ENCODE measurements at places on chromosomes 16 and 17. TPM values are rescaled to one million over a fixed set of nuclear protein-coding genes. Genes with fewer than 3 reads are reported as not detected.

Gene GNAO1
- 0.81 TPM for polyA plus RNA-seq

Gene CDRT15
- not detected for polyA plus RNA-seq

Gene NUBP1
- 26.1 TPM for polyA plus RNA-seq

Gene CD7
- 6.5 TPM for polyA plus RNA-seq

Gene CACNG1
- polyA plus RNA-seq = not detected

Gene PABPN1L
- 0.12 TPM for polyA plus RNA-seq

Gene ST6GALNAC2
- polyA plus RNA-seq = not detected

DNA sequence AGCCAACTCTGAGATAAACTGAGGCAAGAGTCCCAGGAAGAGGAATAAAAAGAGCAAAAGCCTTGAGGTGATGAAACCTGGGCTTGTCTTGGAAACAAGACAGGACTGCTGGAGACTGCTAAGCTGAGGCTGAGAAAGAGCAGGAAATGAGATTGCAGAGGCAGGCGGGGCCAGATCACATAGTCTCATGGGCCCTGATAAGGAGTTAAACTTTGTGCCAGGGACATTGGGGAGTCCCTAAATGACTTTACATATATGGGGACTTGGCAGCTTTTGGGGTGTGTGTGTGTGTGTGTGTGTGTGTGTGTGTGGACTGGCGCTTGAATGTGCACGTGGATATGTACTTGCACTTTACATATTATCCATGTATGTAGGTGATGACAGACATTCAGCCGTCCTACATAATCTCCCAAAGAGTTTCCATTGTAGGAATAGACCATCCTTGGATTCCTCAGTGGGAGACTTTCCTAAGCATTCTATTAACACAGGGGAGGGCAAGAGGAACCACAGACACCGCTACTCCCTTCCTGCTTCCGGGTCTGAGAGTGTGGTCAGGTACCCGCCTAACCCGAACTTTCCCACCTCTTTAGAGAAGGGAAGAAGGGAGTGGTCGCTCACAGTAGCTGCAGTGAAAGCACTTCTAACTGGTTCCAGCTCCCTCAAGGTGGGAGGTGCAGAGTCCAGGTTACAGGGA is 123.1 kb downstream of the LYRM1 start:
- H3K36me3 ChIP-seq = no peaks in the 10 kb centered on the region
- no peaks in the 10 kb centered on the region for H3K27me3 ChIP-seq
- H3K4me3 ChIP-seq = no peak overlapping the region
- H3K27ac ChIP-seq = peak overlapping the region; percentile 61

DNA sequence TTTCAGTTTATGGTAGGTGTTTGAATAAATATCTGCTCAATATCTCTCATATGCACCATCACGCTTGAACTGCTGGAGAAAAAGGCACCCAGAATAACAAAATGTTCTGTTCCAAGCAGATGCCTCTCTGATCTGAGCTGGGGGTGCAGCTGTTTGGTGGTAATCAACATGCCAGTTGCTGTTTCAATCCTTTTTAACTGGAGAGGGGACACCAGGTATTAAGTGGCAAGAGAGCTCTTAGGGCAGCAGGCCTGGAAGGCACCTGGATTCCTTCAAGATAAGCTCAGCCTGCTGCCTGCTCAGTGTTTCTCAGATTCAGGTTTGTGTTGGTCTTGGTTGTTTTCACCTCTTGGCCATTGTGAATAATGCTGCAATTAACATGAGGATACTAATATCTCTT is 27.2 kb upstream of the VAT1L start:
- no peak for DNase-seq
- H3K27me3 ChIP-seq = no peaks in the 10 kb centered on the region
- H3K4me1 ChIP-seq = no peaks in the 10 kb centered on the region
- H3K4me3 ChIP-seq = no peak overlapping the region
- no peaks in the 10 kb centered on the region for H3K36me3 ChIP-seq
- H3K27ac ChIP-seq = no peak overlapping the region

GRCh38 chr17:79082311-79083190 is 7.9 kb downstream of the ENGASE start:
- no peak overlapping the region for H3K4me3 ChIP-seq
- no peak overlapping the region for H3K27ac ChIP-seq
- H3K27me3 ChIP-seq = no peaks in the 10 kb centered on the region
- no peaks in the 10 kb centered on the region for H3K4me1 ChIP-seq
- H3K36me3 ChIP-seq = peaks cover 94% of the 10 kb centered on the region

GRCh38 chr16:76900285-76901263 is 290.4 kb upstream of the MON1B start:
- no peaks in the 10 kb centered on the region for H3K36me3 ChIP-seq
- no peaks in the 10 kb centered on the region for H3K4me1 ChIP-seq
- H3K27me3 ChIP-seq = no peaks in the 10 kb centered on the region
- no peak overlapping the region for H3K4me3 ChIP-seq

DNA sequence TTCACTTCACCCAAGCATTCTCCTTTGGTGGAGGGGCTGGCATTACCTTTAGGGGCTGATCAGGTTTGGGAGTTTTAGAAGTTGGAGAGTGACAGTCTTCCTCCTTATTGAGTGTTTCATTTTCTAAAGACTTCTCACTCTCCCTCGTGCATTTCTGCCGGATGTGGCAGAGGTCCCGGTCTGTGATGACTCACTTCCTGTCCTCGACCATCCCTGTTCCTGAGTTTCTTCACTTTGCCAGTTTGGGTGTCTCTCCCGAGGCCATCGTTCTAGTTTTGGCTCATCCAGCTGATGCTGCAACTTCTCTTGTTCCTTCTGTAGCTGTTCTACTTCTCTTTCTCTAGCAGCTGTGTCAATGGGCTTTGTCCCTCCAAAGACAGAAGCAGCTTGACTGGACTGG is 104.3 kb downstream of the PHKB start:
- H3K4me1 ChIP-seq = no peaks in the 10 kb centered on the region
- no peaks in the 10 kb centered on the region for H3K27me3 ChIP-seq
- no peak overlapping the region for H3K27ac ChIP-seq
- H3K4me3 ChIP-seq = no peak overlapping the region
- peak; percentile 17 for DNase-seq
- peaks cover 2% of the 10 kb centered on the region for H3K36me3 ChIP-seq

GRCh38 chr16:89582614-89583196 is 7.1 kb downstream of the CPNE7 start:
- DNase-seq = no peak
- no peaks in the 10 kb centered on the region for H3K36me3 ChIP-seq
- H3K4me1 ChIP-seq = peaks cover 8% of the 10 kb centered on the region
- H3K27me3 ChIP-seq = no peaks in the 10 kb centered on the region

DNA sequence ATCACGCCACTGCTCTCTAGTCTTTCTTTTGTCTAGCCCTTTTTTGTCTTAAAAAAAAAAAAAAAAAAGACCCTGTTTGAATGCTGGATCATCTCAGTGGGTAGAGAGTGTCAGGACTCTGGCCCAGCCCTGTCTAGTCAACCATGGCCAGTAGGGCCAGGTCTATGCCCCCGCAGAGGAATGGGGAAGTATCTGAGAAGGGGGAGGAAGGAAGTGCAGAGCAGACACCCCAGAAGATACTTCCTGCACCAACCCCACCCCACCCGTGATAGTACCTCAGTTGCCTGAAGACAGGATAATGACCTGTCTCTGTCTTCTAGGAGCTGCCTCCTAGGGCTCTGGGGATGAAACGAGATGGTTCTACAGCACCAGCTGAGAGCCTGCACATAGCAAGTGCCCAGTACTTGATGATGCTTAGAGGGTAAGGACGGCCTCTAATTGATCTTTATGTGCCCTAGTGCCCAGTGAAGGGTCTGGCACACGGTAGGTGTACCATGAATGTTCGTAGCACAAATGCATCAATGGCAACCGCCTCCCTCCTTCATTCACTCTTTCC is 55.4 kb downstream of the ABAT start:
- H3K27me3 ChIP-seq = no peaks in the 10 kb centered on the region
- no peaks in the 10 kb centered on the region for H3K36me3 ChIP-seq
- no peak for DNase-seq
- no peak overlapping the region for H3K27ac ChIP-seq
- H3K4me3 ChIP-seq = no peak overlapping the region

GRCh38 chr17:80220736-80221215 is 549 bp downstream of the SLC26A11 start:
- DNase-seq = peak; percentile 67
- H3K27ac ChIP-seq = no peak overlapping the region
- peaks cover 2% of the 10 kb centered on the region for H3K4me1 ChIP-seq
- peak overlapping the region; percentile 92 for H3K4me3 ChIP-seq
- H3K36me3 ChIP-seq = peaks cover 69% of the 10 kb centered on the region

- H3K27ac ChIP-seq = no peak overlapping the region
- DNase-seq = no peak
- no peak overlapping the region for H3K4me3 ChIP-seq
- H3K27me3 ChIP-seq = peaks cover 4% of the 10 kb centered on the region
These were observed 180.0 kb upstream of the CCL2 start for GRCh38 chr17:34075076-34075475.

- peaks cover 4% of the 10 kb centered on the region for H3K4me1 ChIP-seq
- no peak overlapping the region for H3K27ac ChIP-seq
- H3K4me3 ChIP-seq = no peak overlapping the region
- H3K27me3 ChIP-seq = peaks cover 2% of the 10 kb centered on the region
These were observed 81.2 kb downstream of the GNAO1 start for GRCh38 chr16:56272583-56272894.

- no peaks in the 10 kb centered on the region for H3K27me3 ChIP-seq
- no peak for DNase-seq
- no peaks in the 10 kb centered on the region for H3K4me1 ChIP-seq
These were observed 35.8 kb downstream of the MRC2 start for GRCh38 chr17:62663304-62663703.

DNA sequence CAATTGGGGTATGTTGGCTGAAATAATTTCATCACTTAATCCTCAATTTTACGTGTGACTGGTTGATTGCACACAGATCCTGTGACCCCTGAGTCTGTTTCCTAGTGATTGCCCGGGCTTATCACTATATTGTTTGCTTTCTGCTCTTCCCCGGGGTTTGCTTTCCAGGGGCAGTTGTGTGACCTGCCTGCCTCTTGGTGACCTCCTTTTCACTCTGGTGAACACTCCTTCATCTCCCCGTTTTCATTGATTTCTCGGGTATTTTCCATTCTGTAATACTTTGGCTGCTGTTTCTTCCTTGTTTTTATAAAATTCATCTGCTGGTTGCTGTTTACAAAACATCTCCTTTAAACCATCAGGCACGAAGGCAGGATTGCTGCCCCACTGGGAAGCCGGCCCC is 36.0 kb downstream of the NTN1 start:
- H3K27ac ChIP-seq = no peak overlapping the region
- H3K4me3 ChIP-seq = no peak overlapping the region
- no peak for DNase-seq
- peaks cover 4% of the 10 kb centered on the region for H3K27me3 ChIP-seq
- H3K36me3 ChIP-seq = no peaks in the 10 kb centered on the region

DNA sequence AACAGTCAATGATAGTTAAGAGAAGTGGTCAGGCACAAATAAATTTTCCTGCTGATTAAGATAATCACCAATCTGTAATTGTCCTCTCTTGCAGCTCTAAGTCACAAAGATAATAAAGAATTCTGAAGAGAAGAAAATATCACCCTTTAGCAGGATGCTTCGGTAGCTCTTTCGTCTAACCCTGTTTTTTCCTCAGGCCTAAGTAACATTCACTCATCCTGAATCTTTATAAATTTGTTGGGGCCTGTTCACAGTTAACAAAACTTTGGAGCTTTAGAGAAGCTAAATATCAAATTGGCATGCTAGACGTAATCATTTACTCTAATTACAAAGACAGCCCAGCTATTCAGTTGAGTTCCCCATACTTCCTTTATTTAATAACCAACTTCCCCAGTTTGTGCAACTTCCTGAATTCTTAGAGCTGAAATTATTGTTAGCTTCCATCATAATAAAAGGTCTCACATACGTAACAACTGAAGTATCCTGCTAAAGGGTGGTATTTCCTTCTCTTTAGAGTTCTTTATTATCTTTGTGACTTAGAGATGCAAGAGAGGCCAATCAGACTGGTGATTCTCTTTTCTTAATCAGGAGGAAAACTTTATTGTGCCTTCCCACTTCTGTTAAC is 118.6 kb downstream of the TANGO6 start:
- no peak overlapping the region for H3K4me3 ChIP-seq
- DNase-seq = no peak
- H3K36me3 ChIP-seq = no peaks in the 10 kb centered on the region
- H3K27ac ChIP-seq = no peak overlapping the region

GRCh38 chr17:6755731-6756184 is at the start of gene XAF1:
Gene XAF1 (plus strand): TSS chr17:6756046. CDS start chr17:6756079, 33 bp downstream.
- peak; percentile 82 for DNase-seq
- H3K4me3 ChIP-seq = peak within 1 kb of the TSS; percentile 67
- H3K27me3 ChIP-seq = no peaks in the 10 kb centered on the region
- peak within 1 kb of the TSS; percentile 97 for H3K27ac ChIP-seq
- no peaks in the 10 kb centered on the region for H3K4me1 ChIP-seq
- H3K36me3 ChIP-seq = no peaks in the 10 kb centered on the region
